ENCODE measurements at places on chromosomes 2 and 18.

GRCh38 chr18:56888978-56889377 lies 237.8 kb downstream of the WDR7 start:
- DNase-seq = no peak

- no peak for DNase-seq
These were observed 7.5 kb downstream of the RALBP1 start for GRCh38 chr18:9482790-9483189.

DNA sequence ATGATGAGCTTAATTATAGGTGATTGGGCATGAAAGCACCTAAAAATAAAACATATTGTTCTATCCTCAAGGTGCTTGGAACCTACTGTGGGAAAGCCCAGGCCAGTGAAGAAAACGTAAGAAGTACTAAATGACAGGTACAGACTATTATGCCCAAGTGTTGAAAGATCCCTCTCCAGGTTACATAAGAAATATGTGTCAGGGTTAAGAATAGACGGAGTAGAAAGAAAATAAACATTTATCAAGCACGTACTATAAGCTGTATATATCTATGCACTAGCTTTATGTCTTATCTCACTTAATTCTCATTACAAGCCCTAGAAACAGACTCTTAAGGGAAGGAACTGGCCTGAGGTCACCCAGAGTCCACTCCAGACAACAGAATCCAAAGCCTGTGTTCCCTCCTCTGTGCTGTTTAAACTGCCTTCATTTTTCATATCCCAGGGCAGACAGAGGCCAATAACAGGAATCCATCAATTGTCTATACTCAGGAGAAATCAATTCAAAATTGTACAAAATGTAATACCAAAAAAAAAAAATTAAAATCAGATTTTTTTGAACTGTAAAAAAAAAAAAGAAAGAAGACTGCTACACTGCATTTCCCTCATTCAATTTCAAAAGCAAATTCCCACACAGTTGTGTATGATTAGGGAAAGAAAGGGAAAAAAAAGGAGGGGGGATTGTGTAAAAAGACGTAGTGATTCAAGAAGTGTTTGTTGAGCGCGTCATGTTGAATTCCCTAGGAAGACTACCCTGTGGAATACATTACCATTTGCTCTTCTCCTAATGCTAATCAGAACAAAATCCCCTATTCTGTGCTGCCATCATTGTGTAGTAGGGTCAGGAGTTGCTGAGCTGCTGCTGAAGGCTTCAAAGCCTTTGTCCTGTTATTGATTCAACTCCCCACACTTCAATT lies 156.3 kb downstream of the IRS1 start:
- no peak for DNase-seq

GRCh38 chr2:232795920-232796319 lies 19.6 kb upstream of the KCNJ13 start:
- no peak for DNase-seq

DNA sequence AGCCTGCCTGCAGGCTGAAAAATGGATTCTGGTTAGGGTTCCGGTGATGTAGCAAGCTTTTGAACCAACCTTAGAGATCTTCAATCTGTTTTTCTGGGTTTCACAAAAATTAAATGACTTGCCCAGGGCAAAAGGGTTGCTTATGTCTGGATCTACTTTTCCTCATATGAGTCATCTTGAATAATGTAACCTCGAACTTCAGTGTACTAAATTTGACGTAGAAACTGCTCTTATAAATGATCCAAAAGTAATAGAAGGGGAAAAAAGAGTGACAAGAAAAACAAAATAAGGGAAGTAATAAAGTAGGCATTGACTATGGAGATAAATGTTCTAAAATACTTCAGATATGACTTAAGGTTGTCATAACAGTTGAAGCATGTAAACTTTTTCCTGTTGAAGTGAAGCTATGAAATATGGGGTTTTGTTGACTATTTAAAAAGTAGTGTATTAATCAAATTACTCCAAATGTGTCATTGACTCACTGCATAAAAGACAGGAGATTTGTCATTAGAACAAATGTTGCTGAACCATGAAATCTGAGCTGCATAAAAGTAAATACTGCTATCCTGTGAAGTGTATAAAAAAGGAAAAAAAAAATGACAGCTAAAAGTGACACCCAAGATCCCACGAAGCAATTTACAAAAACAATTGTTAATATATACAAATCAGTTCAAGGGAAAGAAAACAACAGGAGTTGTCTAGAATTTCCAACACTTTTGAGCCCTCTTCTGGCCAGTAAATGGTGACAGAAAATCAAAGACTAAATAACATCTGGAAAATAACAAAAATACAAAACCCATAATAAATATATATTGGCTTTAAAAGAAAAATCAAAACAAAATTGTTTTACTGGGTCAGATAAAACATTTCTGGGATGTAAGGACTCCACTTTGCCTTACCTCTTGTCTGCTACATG lies 103.6 kb upstream of the SERPINE2 start:
- DNase-seq = no peak

DNA sequence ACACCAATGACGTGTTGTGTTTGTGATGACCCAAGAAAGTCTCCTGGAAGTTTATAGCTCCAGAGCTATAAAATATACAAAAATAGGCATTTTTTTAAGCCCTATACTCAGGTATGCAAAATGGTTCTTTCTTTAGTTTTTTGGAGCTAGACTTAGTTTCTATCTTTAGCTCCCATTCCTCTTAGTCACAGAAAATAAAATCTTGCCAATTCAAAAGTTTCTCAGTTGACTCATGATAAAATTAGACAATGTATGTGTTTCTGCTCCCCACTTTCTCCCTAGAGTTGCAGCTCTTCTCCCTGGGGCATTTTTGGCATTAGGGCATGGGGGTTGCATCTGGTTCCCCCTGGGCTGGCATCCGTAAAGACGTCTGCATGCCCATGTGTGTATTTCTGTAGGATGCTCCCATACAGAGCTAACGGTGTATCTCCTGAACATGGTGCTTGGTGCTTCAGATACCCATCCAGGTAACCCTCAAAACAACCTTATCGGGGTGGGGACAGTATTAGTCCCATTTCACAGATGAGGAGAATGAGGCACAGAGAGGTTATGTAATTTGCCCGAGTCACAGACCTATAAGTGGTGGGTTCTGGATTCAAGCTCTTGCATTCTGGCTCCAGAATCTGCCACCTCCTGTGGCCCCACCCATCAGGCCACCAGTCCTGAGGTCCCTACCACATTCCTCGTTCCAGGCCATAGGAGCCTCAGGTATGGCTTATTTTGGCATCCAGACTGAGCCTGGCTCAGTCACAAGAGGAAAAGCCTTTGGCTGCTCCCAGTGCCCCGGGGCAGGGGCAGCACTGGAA lies 43.1 kb upstream of the ASAP2 start:
- DNase-seq = no peak

DNA sequence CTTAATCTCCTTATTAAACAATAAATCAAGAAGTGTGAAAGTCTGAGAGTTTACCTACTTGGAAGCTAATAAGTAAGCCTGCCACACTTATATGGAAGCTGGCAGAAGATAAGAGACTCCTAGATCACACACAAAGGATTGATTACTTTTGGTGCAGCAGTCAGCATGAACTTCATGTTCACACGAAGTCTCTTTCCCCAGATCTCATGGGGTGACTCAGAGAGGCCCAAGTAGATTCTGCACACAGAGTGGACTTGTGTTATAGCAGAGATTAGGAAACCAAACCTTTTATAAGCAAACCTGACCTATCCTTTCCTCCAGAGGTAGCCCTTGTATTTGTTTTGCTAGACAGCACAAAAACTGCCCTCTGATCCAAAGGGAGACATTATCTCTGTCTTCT lies 9.9 kb upstream of the GAREM1 start:
- no peak for DNase-seq

DNA sequence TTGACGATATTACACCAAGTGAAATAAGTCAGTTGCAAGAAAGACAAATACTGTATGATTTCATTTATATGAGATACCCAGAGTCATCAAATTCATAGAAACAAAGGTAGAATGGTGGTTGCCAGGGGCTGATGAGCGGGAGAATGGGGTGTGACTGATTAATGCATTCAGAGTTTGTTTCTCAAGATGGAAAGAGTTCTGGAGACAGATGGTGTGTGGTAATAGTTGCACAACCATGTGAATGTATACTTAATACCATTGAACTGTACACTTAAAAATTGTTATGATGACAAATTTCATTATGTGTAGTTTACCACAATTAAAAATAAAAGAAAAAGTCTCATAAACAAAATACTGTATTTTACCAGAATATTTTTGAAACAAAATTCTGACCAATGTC lies 117.3 kb downstream of the PIGN start:
- no peak for DNase-seq

GRCh38 chr2:65662654-65663432 lies 230.4 kb upstream of the SPRED2 start:
- no peak for DNase-seq

GRCh38 chr2:65137197-65137775 lies 7.4 kb upstream of the RAB1A start:
- no peak for DNase-seq

DNA sequence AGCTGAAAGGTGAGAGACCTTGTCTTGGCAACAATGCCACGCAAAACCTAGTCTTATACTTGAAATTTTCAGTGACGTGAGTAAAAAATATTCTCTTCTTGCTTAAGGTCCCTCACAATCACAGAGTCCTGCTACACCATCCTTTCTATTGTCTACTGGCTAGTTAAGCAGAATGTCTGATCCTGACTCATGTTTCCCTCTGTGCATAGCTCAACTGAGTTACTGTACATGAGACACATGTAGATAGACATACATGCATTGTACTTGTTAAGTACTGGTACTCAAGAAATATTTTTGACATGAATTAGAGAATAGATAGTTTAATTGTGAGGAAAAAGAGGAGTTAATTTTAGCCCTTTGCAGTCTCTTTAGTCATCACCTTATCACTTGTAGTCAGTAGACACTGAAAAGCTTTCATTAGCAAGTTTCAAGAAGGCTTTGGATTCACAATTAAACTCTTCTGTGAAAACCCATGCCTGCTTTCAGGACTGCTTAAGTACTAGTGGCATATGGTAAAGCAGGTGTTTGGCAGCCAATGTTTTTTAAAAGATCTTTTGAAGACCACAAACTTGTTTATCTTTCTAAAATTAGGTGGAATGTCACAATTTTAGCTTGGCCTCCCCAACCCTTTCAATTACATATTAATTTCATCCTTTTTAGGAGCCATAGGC lies 158.7 kb upstream of the CCDC150 start:
- DNase-seq = no peak

GRCh38 chr2:42386682-42387081 lies 25.7 kb upstream of the COX7A2L start:
- DNase-seq = no peak

GRCh38 chr2:26573241-26573925 lies 67.8 kb downstream of the CIB4 start:
- peak; percentile 28 for DNase-seq

GRCh38 chr2:181444654-181445053 lies 12.5 kb upstream of the ITGA4 start:
- DNase-seq = no peak

DNA sequence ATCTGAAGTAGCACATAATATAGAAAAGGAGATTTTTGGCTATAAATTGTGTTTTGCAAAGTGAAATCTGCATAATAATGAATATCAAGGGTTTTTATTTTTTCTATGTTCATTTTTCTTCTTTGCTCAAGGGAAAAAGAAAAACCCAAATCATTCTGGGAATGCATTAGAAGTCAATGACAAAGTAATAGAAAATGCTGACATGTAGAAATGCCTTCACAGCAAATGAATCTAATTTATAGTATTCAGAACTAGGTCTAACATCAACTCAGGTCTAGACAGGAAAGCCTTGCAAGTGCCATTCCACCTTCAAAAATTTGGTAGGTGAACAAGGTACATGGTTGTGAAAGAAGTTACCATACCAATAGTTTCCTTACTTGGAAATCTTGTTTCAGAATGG lies 831.5 kb upstream of the CELF4 start:
- no peak for DNase-seq
